ENCODE measurements at places on chromosomes 7 and 10.

GRCh38 chr10:48934672-48935501 lies 4.8 kb downstream of the LRRC18 start:
- no peak for DNase-seq

GRCh38 chr10:26855186-26855585 lies 5.6 kb downstream of the ABI1 start:
- no peak for DNase-seq

DNA sequence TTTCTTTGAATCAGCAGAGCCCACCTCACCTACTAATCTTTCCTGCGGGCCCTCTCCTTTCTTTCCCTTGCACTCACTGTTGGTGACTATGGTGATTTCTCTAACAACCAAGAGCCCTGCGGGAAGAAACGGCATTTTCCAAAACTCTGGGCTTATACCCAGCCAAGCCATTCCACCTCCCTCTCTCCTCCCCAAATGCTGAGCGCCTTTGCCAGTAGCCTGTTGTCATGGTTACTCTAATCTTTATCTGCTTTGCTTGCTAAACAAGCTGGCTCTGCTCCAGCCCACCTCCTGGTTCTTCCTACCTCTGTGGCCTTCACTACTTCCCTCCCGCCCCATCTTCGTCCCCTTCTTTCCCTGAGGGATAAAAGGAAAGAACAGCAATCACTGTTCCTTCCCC lies 86.7 kb downstream of the DGKI start:
- no peak for DNase-seq

DNA sequence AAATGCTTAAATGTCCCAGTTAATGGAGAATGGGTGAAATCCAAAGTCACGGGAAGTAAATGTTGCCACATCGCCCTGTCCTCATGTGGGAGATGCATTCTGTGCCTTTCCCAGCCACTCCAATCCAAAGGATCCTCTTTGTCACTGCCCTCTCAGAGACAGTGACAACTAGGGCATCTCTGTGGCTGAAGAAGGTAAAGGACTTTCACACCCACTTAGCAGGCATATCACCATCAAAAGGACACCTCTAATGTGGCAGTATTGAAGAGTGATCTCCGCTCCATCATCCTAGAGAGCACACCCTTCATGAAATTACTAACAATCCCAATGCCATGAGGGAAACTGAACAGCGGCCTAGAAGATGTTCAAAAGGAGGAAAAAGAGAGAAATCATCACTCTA lies 13.6 kb downstream of the ATXN7L1 start:
- DNase-seq, result no peak

DNA sequence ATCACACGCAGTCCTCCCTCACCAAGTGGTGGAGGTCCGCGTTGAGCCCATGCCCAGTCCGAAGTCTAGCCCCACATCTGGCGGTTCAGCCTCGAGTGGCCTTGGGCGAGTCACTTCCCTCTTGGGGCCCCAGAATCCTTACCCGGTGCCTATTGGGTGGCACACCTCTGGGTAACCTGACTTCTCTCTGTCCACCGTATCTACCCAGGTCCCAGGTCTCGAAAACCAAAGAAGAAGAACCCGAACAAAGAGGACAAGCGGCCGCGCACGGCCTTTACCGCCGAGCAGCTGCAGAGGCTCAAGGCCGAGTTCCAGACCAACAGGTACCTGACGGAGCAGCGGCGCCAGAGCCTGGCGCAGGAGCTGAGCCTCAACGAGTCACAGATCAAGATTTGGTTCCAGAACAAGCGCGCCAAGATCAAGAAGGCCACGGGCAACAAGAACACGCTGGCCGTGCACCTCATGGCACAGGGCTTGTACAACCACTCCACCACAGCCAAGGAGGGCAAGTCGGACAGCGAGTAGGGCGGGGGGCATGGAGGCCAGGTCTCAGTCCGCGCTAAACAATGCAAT lies 4.3 kb downstream of the EN2 start:
- DNase-seq, result no peak

- DNase-seq, result no peak
These were observed 75.3 kb upstream of the STEAP1 start for GRCh38 chr7:90078921-90079320.

GRCh38 chr10:109773288-109774120 lies 149.8 kb downstream of the XPNPEP1 start:
- DNase-seq, result no peak

GRCh38 chr10:86968271-86968993 lies at the start of gene ADIRF:
Gene ADIRF, plus strand, starts transcription at chr10:86968482. Its CDS starts 63 bp downstream, at chr10:86968545.
- no peak for DNase-seq

DNA sequence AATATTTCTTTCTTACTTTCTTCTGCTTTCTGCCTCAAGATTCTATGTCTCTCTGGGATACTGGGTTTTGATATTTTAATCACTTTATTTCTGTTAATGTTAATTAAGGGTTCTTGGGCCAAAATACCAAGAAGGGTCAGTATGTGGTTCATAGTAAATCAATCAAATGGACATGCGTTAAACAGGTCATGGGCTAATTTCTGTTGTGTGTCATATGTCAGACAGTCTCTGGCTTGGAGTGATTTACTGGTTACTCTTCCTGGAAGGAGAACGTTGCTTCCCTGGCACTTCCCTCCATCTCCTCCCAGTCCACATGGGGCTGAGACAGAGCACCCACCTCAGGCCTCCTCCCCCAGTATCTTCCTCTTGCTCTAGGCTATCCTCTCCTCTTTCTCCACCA lies 489.1 kb downstream of the SUGCT start:
- DNase-seq, result no peak

All from DMS 273 treated with DMSO at 0.1 percent for 48 hours (cell line).